Activated naive CD4-positive, alpha-beta T cell treated with anti-CD3 and anti-CD28 coated beads, Interleukin-2, amount 50 U/mL, for 16 hours (primary cell): ENCODE measurements at places on chromosomes 7 and 10.
A peak's percentile ranks its signal among the peaks of the same experiment; 100 is the strongest.

- DNase-seq: no peak
These were observed 36.6 kb upstream of the CCAR1 start for GRCh38 chr10:68684413-68684812.

- no peak for DNase-seq
These were observed 31.6 kb downstream of the ATAD1 start for GRCh38 chr10:87786421-87786820.

- no peak for DNase-seq
These were observed 103.9 kb downstream of the PLCE1 start for GRCh38 chr10:94097656-94098055.

DNA sequence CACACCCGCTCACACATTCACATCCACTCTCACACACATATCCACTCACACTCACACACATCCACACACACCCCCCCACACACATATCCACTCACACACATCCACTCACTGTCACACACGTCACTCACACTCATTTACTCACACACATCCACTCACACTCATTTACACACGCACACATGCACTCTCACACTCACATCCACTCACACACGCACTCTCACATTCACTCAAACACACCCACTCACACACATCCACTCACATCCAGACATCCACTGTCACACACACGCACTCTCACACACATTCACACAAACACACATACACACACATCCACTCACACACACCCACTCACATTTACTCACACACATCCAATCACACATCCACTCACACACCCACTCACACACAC is 18.3 kb downstream of the PWWP2B start:
- DNase-seq: no peak

DNA sequence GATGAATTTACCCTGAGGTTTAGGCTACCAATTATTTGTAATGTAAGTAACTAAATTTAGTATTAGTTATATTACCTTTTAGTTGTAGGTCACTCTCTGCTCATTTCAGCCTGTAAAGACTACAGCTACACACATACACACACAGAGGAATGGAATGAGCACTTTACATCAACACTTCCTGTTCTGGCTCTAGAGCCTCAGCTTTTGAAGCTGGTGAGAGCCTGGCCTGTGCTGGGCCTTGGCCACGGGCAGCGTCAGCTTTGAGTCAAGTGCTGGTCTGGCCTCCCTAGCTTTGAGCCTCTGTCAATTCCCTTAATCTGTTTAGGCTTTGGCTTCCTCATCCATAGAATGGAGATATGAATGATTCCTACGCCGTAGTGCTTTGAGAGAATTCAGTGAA is 141.7 kb downstream of the EGFR start:
- DNase-seq: no peak

- no peak for DNase-seq
These were observed 634 bp downstream of the HECW1 start for GRCh38 chr7:43112941-43113621.

GRCh38 chr10:128437786-128438345 is 311.6 kb upstream of the MKI67 start:
- DNase-seq: no peak

DNA sequence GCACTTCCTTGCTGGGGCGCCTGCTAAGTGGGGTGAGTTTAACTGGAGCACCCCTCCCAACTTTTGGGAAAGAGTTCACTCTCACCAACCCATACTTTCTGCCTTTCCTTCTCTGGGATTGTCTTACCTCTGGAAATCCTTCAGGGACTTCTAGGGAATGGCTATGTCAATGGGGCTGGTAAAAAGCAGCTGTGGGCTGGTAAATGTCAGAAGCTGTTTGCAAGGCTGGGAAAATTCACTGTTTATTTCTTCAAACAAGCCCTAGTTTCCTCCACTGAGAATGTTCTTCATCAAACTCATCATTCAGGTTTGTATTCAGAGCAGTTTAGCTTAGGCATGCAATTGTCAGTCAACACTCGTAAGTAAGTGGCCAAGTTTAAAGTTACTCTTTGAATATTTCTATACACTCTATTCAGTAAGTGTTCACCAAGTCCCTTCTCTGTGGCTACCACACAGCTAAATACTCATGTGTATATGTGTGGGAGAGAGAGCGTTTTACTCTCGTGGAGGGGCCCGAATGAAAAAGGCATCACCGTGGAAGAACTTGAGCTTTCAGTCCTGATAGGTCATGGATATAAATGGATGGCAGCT is 654.8 kb downstream of the LRMDA start:
- no peak for DNase-seq

DNA sequence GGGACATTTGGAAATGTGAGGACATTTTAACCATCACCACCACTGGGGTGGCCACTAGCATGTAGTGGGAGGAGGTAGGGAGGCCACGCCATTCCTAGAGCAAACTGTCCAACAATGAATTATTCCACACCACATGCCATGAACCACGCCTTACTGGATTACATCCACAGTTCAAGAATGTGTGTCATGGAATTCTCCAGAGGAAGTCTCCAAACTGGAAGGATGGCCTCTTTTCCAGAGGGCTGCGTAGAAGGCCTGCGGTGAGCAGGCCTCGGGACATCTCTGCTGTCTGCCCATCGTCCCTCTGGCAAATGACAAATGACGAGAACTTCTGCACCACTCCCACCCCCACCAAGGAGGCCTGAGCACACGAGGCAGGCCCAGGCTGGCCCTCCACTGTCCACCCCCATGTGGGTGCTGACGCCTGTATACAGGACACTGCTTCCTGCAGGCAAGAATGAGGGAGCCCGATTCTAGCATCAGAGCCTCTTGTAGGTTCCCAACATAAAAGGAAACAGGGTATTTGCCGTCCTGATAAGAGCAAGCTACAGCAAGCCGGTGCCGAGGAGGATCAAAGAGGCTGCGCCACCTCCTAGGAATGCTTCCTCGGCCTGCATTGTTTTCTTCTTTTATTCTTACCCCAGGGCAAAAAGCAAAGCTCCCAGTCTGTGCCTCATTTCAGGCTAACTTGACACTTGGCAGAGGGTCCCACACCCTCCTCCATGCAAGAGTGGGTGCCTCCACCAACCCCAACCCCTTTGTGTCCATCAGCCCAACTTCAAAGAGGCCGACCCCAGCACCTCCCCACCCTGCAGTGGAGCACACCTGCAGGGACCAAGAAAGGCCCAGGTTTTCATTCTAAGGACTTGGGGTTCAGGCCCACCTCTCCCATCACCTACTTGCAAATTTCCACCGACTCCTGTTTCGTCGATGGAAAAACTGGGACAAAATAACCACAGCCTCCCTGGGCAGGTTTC is 23.9 kb downstream of the TNS3 start:
- DNase-seq: no peak

DNA sequence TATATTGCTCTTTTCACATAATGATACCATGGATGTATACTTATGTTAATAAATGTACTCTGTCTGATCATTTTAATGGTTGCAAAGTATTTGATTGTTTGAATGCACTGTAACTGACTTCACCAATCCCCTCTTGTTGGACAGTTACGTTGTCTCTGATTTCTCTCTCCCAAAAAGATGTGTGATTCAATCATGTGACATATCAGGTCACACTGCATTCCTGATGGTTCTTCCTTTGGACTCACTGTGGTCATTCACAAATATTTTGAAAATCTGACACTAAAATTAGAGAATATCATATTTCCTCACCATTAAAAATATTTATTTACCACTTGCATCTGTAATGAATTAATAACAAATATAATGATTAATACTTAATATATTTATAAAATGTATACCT is 22.2 kb downstream of the SLC16A12 start:
- no peak for DNase-seq

GRCh38 chr10:93849593-93849992 is 44.2 kb upstream of the SLC35G1 start:
- no peak for DNase-seq

- DNase-seq: peak; percentile 26
These were observed 13.5 kb downstream of the IKZF1 start for GRCh38 chr7:50317697-50318669.

GRCh38 chr10:116849248-116850057 is at the start of gene ENO4:
Gene ENO4 (plus strand): TSS chr10:116849499. CDS start chr10:116849567, 68 bp downstream.
- no peak for DNase-seq

GRCh38 chr10:119286983-119287633 is 79.7 kb downstream of the GRK5 start:
- DNase-seq: no peak

DNA sequence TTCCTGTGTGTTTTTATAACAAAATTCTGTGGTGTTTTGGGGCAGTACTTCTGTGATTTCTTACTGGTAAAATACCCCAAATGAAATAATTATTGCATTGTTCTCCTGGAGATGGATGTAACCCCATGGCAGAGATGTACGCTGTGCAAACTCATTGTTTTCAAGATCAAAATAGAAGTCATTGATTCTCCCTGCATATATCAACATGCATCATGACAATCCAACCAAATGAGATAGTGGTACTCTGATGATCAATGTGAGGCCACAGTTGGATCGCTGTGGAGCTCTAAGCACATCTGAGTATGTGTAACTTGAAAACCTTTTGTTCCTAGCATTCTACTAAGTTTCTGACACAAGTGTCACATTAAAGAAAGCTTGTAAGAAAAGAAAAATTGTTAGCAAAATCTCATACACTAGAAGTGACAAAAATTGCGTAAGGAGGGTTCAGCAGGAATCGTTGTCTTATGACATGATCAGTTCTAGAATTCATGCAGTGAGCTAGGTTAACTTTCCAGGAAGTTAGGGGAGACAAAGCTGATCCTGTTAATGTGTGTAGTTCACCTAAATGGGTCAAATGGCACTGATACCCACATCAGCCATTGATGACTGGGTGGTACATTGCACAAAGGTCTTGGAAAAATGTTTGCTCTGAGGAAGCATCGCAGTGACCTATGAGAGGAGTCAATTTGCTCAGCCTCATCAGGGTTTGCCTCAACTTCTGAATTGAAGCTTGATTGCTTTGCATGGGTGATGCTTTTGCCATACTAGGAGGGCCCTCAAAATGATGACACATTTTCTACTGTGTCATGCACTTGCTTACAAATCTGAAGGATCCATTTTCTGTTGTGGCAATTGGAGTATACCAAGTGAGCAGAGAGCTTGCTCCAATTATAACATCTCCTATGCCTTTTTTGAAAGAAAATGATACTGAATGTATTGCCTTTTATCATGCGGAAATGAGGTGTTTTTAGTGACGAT is 145.1 kb downstream of the PLXDC2 start:
- DNase-seq: no peak

DNA sequence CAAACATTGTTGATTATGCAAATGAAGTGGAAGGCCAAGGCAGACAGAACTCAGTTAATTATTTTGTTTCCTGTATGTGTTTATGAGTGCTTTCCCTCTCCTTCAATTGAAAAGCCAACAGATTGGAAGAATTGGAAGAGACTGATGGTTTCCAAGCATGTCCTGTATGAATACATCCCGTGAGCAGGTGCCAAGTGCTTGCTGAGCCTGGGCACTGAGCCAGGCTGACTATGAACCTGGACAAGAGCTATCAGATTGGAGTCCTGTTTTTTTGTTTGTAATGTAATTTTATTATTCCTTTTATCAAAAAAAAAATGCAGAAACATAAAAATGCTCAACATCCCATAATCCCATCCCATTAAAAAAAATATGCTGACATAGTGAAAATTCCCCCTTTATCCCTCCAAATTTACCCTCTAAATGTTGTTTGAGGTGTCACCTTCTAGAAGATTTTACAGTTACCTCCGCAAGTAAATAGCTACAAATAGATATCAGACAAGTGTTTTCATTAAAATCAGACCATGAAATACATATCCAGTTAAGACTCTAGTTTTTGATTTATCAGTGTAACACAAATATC is 449.5 kb downstream of the GRID1 start:
- no peak for DNase-seq

DNA sequence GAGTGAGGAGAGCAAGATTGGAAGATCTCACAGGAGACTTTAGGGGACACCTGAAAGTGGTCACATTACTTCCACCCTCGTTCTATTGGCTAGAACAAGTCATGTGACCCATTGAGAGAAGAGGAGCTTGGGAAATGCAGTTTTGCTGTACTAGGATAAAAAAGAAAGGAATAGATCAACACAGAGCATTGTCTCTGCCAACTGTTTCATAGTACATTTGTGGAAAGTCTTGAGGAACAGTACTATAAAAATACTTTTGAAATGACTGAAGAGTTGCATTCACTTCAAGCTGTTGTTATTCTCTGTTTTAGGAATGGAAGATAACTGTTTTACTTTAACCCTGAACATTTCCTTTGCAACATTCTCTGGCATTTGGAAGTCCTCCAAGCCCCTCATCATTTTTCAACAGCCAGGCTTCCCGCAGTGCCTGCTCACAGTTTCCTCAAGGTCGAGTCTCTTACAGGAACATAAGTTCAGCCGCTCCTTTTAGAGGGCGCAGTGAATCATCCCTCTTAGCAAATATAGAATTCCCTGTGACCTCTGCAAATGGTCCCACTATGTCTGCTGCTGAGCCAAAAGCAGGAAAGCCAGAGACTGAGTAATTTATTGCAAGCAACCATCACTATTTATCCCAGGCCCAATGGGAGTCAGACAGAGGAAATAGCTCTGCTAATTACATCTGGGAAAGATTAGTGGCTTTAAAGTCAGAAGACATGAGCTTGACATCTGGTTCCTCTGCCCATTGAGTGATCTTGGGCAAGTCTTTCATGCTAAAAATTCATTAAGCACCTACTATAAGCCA is 40.7 kb downstream of the MRPL32 start:
- DNase-seq: no peak

- DNase-seq: no peak
These were observed 33.1 kb upstream of the CYP26C1 start for GRCh38 chr10:93027508-93027907.

DNA sequence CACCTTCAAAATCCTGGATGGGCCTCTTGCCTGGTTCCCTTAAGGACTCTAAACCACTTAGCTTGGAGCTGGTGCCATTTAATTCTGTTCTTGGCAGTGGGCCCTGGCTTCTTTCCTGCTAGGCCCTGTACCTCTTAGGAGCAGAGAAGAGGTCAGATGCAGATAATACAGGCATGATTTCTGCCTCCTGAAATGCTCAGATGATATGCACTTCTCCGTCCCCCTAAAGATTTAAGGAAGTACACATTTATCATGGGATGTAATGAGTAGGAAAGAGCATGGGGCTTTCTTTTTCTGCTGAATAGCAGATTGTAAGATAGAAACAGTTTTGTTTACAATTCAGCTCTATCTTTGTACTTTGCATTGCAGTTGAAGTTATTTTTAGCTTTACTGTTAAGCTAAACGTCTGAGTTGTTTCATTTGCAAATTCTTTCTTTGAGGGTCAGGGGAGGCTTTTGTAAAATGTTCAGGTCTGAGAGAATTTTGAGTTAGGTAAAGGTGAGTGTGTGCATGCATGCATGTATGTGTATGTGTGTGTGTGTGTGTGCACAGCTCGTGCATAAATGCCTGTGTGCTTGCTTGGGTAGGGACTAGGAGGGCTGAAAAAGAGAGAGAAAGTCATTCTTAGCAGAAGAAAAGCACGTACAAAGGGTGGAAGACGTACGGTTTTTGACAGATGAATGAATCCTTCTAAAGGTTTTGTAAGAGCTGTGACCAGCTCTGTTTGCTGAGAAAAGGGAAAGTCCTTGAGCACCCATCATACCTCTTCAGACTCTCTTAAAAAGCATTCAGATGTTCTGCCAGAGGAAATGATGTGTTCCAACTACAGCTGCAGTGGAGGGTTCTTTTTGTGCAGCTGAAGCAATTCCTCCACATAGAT is 364.2 kb downstream of the AUTS2 start:
- DNase-seq: no peak
